ENCODE measurements at places on chromosomes 4 and X.

GRCh38 chr4:104866809-104867208 is 279.9 kb upstream of the TET2 start:
- no peak for DNase-seq

DNA sequence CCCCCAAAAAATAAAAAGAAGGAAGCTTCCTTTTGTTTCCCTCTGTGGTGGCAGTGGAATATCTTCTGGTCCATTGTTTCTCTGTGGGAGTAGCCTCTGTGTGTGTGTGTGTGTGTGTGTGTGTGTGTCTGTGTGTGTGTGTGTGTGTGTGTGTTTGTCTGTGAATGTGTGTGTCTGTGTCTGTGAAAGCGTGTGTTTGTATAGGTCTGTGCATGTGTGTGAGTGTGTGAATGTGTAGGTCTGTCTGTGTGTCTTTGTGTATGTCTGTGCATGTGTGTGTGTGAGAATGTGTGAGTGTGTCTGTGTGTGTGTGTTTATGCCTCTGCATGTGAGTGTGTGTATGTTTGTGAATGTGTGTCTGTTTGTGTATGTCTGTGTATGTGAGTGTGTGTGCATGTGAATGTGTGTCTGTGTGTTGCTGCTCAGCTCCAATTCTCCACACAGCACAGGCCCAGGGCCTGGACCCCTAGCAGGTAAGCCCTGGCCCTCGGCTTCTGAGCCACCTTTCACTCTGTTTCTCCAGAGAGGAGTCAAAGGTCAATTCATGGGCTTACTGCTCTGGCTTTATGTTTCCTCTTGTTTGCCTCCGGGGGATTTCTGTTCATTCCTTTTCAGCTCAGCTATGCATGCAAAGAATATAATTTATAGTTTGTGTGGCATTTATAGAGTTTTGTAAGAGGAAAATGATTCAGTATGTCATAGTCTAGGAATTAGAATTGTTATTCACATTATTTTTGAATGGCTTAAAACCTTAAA is 89.8 kb downstream of the UCHL1 start:
- no peak for DNase-seq

- DNase-seq = no peak
Measured at GRCh38 chr4:41281038-41281634, 24.4 kb downstream of the UCHL1 start.

- no peak for DNase-seq
Measured at GRCh38 chr4:107379054-107379869, 340.8 kb downstream of the PAPSS1 start.

GRCh38 chr4:89681219-89681618 is 155.7 kb downstream of the SNCA start:
- no peak for DNase-seq

GRCh38 chrX:54029529-54030143 is 14.6 kb downstream of the PHF8 start:
- no peak for DNase-seq

GRCh38 chr4:156568484-156568883 is 403.1 kb downstream of the PDGFC start:
- DNase-seq = no peak

DNA sequence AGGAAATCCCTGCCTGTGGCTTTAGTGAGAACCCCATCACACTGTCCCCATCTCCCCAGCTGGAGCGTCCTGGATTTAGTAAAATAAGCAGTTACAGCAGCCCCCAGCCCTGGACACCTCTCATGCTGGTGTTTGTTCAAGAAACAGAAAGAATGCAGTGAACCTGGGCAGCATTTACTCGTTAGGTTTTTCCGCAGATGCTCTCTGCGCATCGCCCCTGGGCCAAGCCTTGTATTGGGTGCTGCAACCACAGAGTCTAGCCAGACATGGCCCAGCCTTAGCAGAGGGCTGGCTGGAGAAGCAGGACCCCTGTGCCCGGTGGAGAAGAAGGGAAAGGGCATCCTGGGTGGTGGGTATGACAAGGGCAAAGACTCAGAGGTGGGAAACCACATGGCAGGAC is 136.3 kb upstream of the PSAPL1 start:
- DNase-seq = no peak

All from stimulated activated CD8-positive, alpha-beta memory T cell treated with anti-CD3 and anti-CD28 coated beads, Interleukin-15, amount 100 ng/mL, for 4 hours (primary cell).